ENCODE measurements at places on chromosomes 6 and 20.

- DNase-seq: no peak
Observed at GRCh38 chr6:2534406-2535042, 216.2 kb downstream of the MYLK4 start.

DNA sequence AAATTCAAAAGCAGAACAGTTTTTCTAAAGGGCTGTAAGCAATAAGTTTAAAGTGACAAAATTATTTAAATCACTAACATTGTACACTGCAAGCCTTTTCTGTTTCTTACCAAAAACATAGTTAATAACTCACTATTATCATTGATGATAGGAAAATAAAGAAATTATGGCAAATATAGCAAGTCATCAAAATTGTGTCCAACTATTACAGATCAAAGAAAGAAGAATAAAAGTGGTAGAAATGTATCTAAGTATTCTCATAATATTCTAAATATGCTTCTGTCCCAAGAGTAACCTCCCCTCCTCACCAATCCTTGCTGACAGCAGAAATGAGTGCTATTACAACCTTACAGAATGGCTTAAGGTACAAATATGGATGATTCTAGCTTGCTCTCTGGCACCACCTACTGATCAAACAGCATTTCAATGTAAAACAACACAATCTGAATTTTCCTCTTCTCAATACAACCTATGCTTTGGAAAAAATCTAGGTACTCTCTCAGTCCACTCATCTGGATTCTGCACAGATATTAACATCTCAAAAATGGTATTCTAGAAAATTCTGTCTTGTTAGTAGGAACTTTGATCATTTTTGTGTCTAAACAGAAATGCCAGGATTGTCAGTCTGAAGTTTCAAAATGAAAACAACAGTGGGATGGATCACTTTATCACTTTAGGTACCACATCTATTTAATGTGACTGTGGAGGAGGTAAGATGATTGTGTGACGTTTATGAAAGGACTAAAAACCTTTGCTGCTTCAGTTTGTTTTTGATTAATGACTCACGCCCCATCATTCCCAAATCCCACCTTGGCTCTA is 40.9 kb downstream of the ZFP64 start:
- peak; percentile 29 for DNase-seq

DNA sequence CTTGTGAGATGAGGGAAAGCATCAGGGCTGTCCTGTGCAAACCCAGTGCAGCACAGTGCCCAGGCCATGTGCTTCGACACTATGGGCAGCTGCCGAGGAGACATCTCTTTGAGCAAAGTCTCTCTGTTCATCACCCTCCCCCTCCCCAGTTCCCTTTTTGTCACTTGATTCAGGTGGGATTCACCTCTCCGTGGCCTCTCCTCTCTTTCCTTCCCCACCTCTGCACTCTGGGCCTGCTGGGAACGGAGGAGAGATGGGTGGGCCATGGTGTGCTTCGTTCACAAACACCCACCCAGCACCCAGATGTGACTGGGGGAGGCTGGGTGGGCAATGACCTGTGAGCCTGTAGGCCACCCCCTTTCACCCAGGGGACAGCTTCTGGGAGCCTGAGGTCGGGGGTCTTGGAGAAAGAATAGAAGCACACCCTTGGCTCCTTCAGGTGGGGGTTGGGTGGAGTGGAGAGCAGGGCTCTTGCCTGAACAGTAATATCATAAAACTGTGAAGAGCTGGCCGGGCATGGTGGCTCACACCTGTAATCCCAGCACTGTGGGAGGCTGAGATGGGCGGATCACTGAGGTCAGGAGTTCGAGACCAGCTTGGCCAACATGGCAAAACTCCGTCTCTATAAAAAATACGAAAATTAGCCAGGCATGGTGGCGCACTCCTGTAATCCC is 33.5 kb upstream of the DLGAP4 start:
- DNase-seq: no peak

- DNase-seq: no peak
Observed at GRCh38 chr20:48597521-48598302, 230.1 kb downstream of the PREX1 start.

- no peak for DNase-seq
Observed at GRCh38 chr20:10927011-10927583, 253.3 kb upstream of the JAG1 start.

DNA sequence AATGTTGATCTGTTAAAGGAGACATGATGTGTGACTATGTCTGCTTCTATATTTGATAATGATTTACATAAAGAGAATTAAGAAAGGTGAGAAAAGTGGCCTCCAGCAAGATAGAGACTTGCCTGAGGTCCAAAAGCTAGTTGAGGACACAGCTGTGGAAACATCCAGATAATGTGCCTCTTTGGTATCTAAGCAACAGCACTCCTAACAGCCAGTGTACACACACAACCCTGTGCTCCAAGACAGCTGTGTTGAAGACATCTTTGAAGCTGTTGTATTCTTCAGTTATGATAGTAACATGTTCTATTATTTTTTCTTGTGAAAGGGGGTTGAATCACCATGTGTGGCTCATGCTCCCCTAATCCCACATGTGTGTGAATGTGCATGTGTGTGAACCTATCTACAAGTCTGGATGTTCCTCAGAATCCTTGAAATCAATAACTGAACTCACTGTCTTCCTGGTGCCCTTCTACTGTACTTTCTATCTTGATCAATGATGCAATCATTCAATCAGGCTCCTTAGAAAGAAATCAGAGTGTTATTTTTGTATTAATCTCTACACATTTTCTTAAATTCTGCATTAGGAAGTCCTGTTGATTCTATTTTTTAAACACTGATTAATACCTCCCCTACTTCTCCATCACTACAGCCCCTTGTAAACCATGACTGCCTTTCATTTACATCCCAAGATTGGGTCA is 116.7 kb upstream of the SSTR4 start:
- no peak for DNase-seq

DNA sequence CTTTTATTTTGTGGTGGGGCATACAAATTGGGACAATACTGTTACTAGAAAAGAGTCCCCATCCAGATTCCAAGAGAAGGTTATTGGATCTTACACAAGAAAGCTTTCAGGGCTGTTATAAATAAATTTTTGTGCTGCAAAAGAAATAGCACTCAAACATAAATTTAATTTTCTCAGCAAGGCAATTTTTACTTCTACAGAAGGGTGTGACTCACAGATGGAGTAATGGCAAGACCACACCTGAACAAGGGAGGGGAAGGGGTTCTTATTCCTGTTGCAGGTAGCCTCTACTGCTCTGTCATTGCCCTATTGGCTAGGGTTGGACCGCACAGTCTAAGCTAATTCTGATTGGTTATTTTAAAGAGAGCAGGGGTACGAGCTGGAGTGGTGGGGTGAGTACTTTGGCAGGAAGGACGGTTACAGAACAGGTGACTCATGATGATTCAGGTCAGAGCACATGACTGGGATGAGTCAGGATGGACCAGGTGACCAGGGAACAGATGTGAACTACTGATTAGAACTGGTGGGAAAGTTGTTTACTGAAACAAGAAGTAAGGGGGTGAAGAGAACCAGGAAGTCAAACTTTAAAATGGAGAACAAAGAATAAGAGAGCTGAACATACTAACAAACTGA is 41.1 kb downstream of the CNR1 start:
- DNase-seq: no peak

Data from iPS DF 6.9 (cell line).